ENCODE measurements at places on chromosomes 4 and X.

GRCh38 chr4:175790083-175790482, 22.0 kb downstream of the GPM6A start:
- no peak for DNase-seq

GRCh38 chr4:15717657-15718416, 15.0 kb downstream of the BST1 start:
- no peak for DNase-seq

- no peak for DNase-seq
These were observed 28.9 kb upstream of the VEGFD start for GRCh38 chrX:15413101-15413500.

GRCh38 chrX:152988536-152989291, 5.2 kb downstream of the PNMA5 start:
- no peak for DNase-seq

DNA sequence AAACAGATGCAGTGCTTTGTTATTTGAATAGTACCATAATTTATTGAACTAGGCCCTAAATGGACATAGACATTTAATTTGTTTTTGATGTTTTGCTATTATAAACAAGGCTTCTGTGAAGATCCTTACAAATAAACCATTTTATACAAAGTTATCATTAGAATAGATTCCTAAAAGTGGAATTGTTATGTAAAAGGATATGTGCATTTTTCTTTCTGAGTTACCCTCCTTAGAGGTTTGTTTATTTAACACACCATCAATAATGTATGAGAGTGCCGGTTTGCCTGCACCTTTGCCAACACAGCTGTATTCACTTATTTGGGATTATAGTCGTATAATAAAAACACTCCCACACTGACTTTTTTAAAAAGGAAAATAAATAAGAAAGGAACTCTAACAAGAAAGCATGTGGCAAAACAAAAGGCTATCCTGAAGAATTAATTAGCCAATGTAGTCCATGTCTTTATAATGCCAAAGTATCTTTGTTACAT, 84.8 kb downstream of the PAK3 start:
- no peak for DNase-seq

DNA sequence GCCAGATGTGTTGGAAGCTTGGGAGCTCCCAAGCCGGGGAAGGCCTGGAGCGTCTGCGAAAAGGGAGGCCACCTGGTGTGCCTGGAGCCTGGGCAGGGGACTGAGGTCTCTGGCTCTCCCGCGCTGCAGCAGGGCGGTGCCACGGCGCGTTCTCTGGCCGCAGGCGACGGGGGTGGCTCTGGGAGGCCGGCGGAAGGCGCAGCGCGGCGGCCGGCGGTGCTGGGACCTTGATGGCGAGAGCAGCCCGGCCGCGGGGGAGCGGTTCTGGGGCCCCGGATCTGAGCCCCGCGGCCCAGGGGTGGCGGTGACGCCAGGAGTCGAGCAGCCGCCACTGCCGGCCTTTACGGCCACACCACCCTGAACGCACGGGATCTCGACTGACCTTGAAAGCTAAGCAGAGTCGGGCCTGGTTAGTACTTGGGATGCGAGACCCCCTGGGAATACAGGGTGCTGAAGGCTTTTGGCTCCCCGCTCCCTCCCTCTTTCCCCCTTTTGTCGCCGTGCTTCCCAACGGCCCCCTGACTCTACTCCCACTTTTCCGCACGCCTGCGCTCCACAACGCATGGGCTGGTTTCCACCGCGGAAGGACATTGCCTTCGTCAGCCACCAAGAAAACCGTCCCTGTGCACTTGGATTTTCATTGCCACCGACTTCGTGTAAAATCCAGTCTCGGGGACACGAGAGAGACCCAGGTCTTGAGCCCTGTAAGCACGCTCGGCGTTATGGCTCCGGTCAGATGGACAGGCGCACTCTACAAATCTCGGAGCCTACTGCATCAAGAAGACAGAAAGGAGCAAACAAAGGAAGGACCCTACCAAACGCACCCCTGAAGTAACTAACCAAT, 9.5 kb downstream of the FRG2 start:
- DNase-seq, result no peak

- no peak for DNase-seq
These were observed 213.3 kb downstream of the GLUD2 start for GRCh38 chrX:121260596-121261240.

DNA sequence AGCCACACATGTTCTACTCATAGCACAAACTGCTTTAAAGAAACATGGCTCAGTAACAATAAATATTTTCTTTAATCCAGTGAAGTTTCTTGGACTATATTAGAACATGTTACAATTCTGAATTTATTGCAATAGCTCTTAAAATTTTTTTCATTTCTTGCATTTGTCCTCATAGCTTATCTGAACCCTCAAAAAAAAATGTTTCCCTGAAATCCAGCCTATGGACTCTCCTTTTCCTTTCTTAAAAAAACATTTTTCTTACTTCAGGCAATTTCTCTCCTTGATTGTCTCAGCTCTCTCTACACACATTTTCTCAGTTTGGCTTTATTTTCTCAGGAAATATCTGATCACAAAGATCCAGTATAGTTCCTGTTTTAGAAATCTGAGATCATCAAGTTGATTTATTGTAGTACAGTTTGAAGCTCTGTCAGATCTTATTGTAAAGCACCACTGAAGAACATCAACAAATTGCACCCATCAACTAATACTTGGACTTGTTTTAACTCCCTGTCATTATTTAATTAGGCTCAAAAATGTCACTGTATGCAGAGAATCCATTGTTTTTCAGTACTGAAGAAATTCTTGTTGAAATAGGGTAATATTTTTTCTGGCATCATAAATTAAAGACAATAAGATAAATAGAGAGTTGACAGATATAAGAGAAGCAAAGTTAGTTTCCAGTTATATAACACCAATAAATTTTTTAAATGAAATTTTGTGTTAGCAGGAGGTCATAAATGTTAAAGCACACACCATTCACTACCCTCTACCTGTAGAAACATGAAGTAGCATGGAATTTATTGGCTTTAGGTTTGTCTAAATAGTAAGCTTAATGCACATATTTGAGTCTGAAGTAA, 317.7 kb downstream of the ARHGAP24 start:
- DNase-seq, result no peak

- no peak for DNase-seq
These were observed 19.2 kb upstream of the RNF4 start for GRCh38 chr4:2449511-2450392.

- DNase-seq, result no peak
These were observed 223.4 kb downstream of the SHROOM3 start for GRCh38 chr4:76658231-76659102.

- DNase-seq, result no peak
These were observed 174.4 kb downstream of the RAB28 start for GRCh38 chr4:13309751-13310150.

DNA sequence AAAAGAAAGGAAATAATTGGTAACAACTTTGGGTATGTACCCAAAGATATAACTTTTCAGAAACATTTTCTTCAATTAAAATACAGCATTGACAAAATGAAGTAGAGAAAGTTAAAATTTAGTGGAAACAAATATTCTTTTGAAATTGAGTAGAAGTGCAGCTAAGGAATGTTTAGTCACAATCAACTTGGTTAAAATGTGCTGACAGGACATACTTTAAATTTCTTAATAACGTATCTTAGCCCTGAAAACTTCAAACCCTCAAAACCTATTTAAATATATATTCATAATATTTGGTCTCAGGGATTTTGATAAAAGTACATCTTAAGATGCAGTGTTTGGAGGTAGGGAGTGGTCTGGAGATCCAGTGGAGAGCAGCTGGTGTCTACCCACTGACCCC, 240.8 kb downstream of the DKK2 start:
- DNase-seq, result no peak

GRCh38 chr4:37754410-37755185, 68.4 kb upstream of the RELL1 start:
- DNase-seq, result no peak

DNA sequence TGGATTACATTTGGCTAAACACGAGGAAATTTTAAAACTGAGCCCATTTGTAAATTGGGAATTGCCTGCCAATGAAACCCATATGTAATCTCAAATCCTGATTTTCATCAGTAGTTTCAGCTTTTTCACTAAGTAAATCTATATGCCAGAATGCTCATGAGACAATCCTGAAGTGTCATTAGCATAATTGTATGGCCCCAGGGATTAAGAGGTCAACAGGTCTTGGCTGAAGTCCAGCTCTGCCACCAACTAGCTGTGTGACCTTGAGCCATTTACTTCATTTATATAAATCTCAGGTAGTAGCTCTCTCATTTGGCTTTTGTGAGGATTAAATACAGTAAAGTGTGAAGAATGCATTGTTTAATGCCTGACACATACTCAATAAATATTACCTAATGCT, 320.5 kb upstream of the EMCN start:
- DNase-seq, result no peak

DNA sequence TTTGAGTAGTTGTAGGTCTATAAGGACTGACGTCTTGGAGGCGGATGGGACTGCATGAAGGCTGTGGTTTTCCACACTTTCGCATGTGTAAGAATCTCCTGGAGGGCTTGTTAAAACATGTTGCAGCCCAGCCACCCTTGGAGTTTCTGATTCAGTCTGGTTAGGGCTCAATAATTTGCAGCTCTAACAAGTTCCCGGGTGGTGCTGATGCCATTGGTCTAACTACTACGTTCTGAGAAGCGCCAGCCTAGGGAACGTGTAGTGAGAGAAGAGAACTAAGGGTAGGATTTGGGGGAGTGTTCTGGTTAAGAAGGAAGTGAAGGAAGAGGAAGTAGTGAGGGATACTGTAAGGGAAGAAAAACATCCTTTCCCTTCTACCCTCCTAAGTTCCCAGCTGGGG, 138.9 kb downstream of the LARP7 start:
- no peak for DNase-seq

GRCh38 chrX:107448998-107449835, at the start of gene FRMPD3:
Gene FRMPD3, plus strand, starts transcription at chrX:107449652. Its CDS starts 76,937 bp downstream, at chrX:107526589.
- DNase-seq, result no peak

DNA sequence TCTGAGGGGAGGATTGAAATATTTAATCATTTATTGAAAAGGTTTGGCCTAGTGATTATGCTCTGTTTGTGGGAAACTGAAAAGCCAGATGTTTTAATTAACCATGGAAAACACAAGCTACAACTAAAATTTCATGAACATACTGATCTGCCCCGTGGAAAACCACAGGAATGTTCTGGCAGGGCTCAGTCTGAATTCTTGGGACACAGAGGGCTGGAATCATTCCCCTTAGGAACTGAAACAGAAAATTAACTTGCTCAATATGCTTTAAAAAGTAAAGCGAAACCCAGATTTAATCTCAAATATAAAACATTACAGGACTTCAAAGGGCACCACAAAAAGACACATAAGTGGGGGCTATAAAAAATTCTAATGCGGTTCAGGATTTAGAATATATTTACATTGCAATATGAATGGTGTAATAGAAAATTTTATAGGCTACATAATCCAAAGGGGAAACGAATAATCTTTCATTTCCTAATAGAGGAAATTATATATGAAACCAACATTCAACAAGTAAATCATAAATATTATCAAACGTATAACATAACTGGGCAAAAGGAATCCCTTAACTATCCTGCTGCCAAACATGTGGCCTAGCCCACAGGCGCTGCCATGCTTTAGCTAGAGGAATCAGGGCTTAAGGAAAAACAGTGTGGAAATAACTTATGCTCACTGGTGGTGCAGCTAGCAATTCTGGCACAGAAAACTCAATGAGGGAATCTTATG, 70.9 kb downstream of the APBB2 start:
- DNase-seq, result no peak

GRCh38 chr4:184281231-184282139, 63.8 kb upstream of the ENPP6 start:
- DNase-seq, result no peak

GRCh38 chr4:76980261-76980660, 30.7 kb downstream of the SEPTIN11 start:
- no peak for DNase-seq

- no peak for DNase-seq
These were observed 17.2 kb upstream of the HOPX start for GRCh38 chr4:56698329-56698728.

GRCh38 chr4:7233601-7234000, 41.3 kb downstream of the SORCS2 start:
- no peak for DNase-seq

DNA sequence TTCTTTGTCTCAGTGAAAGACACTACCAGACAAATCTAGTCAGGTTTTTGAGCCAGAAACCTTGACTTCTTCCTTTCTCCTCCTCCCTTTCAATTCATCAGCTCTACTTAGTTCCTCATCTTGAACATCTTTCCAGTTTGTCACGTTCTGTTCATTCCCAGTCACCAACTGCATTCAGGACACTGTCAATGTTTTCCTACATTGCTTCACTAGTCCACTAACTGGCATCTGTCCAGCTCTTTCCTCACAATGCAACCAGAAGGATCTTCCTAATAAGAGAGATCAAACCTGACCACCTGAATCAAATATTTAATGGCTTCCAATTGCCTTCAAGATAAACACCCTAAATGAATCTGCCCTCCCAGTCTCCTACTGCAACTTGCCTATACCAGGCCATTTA, 52.5 kb downstream of the SYNPO2 start:
- DNase-seq, result no peak

DNA sequence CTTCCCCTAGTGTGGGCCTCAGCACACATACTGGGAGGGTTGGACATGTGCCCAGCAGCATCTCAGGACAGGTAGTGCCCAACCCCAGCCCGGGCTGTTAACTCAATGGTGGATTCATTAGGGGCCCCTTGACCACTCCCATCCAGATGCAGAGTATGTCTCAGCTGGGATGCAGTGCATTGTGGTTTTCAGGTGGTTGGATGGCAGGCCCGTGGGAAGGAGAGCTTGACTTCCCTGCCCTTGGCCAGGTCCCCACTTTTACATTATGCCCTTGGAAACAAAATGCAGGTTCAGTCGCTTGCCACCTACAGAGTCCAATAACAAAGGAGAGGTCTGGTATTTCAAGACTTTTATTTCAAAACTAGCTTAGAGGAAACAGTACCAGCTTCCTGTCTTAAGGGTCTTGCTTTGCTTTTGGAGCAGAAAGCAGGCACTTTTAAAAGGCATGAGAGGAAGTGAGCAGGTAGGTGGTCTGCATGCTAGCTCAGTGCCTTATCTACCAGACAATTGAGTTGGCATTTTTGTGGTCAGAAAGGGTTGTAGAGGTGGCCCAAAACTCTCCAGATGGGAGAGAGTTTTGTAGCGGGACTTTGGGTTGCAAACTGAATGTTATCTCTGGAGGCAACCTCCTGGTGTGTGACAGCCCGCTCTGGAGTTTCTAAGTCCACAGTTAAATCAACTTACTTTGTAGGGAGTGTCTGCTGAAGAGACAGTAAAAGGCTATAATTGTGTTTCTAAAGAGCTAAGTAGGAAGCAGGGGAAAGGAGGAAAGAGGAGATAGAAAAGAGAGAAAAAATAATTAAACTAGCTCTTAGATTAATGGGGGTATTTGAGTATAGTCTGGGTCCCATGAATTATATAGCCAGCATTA, 171.0 kb downstream of the GALNTL6 start:
- DNase-seq, result no peak

GRCh38 chr4:176066757-176067156, 1.1 kb downstream of the WDR17 start:
- DNase-seq, result no peak

- no peak for DNase-seq
These were observed 68.7 kb downstream of the NSD2 start for GRCh38 chr4:1939664-1940509.
